Large intestine (tissue), 12 donors: ENCODE measurements at places on chromosomes 11 and 22. TPM values are rescaled to one million over a fixed set of nuclear protein-coding genes. Genes with fewer than 3 reads are reported as not detected.

DNA sequence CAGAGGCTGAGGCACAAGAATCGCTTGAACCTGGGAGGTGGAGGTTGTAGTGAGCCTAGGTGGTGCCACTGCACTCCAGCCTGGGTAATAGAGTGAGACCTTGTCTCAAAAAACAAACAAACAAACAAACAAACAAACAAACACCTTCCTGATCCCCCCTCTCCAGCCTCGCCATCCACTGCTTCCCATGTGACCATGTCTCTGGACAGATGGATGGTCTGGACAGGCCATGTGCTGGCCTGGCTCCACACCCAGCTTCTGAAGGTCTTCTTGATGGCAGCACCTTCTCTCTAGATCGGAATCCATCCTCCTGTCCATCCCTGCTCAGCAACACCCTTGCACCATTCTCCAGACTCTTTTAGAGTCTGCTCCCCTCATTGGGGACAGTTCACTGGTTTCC, 10.7 kb upstream of the PEX26 start:
- no peak for DNase-seq

The SEC14L3 gene
- polyA plus RNA-seq, result 0.06 TPM

The FGF19 gene
- 0.04 TPM for polyA plus RNA-seq

DNA sequence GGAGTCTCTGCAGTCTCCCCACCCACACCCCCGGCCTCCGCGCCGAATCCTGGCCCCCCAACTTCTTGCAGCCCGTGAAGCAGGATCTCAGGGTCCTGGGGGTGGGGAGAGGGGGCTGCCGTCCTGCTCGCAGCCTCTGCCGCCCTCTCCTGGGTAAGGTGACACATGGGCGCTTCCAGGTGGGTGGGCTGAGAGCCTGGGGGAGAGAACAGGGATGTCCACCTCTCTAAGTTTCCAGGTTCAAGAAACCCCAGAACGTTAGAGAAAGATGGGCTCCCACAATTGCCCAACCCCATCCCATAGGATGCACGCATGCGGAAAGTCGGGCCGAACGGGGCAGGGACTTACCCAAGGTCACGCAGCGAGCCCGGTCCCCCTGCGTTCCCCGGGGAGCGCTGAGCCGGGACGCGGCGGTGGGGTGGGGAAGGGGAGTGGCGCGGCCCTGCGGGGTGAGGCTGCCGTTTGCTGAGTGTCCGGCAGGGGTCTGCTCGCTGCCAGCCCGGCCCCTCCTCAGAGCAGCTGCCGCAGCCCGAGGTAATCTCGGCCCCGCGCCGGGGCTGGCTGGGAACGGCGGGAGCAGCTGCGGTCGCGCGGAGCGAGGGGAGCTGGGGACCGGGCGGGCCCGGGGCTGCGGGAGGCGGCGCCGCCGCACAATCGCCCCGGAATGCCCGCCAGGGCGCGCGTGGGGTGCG, 705 bp upstream of the CAPN1 start:
- peak; percentile 49 for DNase-seq

DNA sequence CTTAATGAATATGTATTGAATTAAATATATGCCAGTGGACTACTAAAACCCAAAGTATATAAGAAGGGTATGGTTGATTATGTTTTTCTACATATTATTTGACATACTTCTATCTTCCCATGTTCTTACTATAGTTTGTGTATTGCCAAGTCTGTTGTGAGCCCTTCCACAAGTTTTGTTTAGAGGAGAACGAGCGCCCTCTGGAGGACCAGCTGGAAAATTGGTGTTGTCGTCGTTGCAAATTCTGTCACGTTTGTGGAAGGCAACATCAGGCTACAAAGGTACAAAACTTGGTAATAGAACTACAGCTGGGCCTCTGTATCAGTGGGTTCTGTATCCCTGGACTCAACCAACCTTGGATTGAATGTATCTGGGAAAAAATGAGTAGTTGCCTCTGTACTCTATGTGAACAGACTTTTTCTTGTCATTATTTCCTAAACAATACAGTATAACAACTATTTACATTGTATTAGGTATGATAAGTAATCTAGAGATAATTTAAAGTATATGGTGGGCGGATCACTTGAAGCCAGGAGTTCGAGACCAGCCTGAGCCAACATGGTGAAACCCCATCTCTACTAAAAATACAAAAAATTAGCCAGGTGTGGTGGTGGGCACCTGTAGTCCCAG, 38.7 kb upstream of the TTC36 start:
- DNase-seq, result peak; percentile 66

The GPHA2 gene
- 0.24 TPM for polyA plus RNA-seq

DNA sequence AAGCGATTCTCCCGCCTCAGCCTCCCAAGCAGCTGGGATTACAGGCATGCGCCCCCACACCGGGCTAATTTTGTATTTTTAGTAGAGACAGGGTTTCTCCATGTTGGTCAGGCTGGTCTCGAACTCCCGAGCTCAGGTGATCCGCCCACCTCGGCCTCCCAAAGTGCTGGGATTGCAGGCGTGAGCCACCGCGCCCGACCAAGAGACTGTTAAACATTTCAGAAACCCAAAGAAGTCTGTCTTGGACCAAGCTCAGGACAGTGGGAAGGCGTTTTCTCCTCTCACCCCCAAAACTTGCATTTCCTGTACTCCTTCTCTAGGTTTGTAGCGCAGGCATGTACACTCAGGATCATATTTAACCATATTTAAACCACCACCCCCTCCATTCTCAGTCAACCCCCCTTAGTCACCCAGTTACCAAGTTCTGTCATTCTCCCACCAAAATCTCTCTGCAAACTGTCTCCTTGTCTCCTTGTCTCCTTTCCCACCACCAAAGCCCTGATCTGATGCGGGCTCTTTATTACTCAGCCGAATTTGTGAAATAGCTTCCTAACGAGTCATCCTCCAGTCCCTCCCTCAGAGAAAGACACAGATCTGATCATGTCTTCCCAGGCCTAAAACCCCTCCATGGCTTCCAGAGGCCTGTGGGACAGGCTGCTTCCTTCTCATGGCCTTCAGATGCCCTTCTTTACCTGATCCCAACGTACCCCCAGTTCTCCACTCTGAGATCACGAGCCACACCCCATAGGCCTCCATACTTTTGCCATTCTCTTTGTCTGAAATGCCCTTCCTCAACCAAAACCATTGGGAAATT, 29.0 kb upstream of the CREB3L1 start:
- no peak for DNase-seq

DNA sequence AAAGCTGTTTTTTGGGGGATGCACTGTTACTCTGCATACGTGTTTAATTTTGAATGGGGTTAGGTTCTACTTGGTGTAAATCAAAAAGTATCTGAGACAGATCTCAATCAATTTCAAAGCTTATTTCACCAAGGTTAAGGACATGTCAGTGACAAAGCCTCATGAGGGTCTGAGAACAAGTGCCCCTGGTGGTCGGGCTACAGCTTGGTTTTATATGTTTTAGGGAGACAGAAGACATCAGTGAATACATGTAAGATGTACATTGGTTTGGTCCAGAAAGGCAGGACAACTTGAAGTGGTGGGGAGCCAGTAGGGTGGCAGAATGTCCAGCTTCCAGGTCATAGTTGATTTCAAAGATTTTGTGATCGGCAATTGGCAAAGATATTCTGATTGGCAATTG, 262.9 kb downstream of the LUZP2 start:
- no peak for DNase-seq

The TBX1 gene
- polyA plus RNA-seq, result 2.4 TPM

DNA sequence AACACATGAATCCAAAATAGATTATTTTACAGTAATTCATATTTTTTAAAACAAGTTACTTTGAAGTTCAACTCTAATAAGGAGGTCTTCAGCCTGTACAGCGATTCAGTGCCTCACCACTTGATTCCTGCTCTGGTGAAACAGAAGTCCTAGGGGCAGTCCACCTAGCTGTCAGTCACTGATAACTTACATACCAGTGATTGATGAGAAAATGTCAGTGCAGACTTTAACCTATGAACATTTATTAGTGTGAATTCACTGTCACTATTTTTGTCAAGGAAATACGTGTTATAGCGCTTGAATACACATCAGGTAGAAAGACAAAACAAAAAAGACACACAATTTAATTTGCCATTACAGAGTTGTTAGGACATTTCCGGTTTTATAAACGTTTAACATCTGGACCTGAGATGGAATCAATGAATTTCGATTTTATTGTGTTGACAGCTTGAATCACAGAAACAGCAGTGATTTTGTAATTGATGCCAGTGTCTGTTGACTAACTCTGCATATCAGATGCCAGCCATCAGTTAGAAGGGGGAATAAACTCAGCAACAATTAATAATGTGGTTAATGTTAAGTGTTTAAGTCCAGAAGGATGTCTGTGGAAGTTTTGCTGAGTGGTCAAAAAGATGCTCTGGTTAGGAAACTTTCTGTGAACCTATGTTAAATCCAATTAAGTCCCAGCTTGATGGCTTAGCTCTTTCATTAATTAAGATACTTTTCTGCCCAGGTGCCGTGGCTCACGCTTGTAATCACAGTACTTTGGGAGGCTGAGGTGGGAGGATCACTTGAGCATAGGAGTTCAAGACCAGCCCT, 34.5 kb downstream of the ELF5 start:
- DNase-seq, result no peak

The MAJIN gene
- 0.09 TPM for polyA plus RNA-seq

The CSF2RB gene
- polyA plus RNA-seq, result 2.2 TPM

GRCh38 chr11:62242021-62242420, at the start of gene SCGB1D2:
Gene SCGB1D2 (plus strand): TSS chr11:62242239. CDS start chr11:62242308, 69 bp downstream.
- DNase-seq, result no peak

GRCh38 chr22:31972180-31972579, 27.8 kb downstream of the YWHAH start:
- DNase-seq, result no peak

The TYR gene
- not detected for polyA plus RNA-seq

- no peak for DNase-seq
Observed at GRCh38 chr11:35593143-35593542, 25.1 kb upstream of the FJX1 start.

The OR52A1 gene
- polyA plus RNA-seq, result not detected
